Left kidney (tissue), 8 donors: ENCODE measurements at places on chromosomes 16 and 17.

DNA sequence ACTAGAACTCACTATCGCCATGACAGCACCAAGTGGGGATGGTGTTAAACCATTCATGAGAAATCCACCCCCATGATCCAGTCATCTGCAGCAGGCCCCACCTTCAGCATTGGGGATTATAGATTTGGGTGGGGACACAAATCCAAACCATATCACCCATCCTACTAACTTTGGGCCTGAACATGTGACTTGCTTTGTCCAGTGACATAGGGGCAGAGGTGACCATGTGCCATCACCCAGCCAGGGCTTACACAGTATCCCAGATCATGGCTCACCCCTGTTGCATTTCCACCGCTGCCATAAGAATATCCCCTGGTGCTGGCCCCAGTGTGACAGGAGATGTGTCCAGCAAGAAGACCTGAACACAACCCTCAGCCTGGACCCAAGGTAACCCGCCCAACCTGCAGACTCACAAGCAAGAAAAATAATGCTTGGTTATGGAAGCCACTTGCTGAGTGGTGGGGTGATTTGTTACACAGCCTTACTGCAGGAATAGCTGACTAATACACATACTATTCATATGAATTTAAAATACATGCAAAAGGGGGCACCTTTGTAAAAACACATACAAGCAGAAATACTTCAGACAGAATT is 130.9 kb downstream of the GSG1L start:
- DNase-seq, result no peak

GRCh38 chr17:41013606-41014005 is 4.7 kb upstream of the KRTAP3-1 start:
- DNase-seq, result no peak

DNA sequence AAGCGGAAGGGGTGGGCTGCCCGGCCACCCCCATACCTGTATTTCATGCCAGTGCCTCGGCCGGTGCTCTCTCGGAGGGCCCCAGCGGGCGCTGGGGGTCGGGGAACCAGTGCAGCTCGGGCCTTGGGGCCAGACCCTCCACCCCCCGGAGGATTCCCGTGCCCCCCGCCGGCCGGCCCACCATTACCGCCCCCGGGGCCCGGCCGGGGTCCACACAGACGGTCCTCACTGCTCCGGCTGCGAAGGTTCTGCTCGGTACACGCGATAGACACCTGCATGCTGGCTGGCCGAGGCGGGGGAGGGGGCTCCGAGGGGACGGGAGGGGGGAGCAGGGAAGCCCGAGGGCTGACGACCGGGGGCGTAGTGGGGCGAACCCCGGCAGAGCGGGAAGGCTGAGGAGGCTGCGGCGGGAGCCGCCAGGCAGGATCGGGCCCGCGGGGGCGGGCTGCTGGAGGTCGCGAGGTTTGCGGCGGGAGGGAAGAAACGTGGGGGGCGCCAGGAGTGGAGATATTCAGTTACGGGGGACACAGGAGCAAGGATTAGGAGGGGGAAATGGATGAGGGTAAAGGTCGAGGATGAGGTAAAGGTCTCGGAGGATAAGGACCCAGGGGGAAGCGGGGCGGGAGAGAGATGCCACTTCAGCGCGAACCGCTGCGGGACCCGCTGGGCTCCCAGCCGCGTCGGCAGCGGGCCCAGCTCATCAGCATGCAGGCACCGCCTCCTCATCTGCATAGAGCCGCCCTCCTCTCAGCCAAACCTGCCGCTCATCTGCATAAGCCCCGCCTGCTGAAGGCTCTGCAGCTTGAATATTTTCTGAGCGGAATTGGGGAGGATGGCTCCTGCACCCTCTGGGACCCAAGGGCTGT is at the start of gene KCNAB3:
KCNAB3 (minus strand) TSS at position 699 of the 866 bp plus-strand sequence; CDS start at position 278, 421 bp downstream.
- peak; percentile 75 for DNase-seq

GRCh38 chr17:55962951-55963401 is 190.3 kb upstream of the ANKFN1 start:
- no peak for DNase-seq

DNA sequence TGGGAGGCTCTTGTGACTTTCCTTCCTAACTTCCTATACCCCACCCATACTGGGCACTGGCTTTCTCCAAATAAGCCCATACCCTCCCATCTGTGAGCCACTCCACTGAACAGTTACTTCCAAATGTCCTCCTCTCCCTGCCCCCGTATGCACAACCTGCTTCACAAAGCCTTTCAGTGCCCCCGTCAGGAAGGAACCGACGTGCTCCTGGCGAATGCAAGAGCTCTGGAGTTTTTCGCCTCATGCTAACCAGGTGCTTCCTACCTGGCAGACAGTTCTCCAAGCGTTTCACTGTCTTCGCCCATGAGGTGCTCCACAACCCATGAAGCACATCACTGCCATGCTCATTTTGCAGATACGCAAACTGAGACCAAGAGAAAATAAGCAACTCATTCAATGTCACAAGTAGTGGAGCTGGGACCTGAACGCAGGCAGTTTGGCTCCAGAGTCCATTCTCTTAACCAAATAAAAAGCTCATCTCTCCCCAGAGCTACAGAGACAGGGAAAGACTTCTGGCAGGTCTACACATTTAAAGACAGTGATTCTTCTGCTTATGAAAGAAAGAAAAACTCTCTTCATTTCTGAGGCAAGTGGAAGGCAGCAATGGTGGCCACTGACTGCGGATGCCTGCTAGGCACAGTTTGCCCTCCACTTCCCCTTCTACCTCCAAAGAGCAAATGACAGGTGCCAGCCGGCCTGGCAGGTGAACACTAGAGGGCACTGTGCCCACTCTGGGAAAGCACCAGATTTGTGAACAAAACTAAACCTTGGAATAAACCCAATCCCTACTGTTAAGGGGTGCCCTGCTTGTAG is 23.8 kb downstream of the SPHK1 start:
- no peak for DNase-seq

DNA sequence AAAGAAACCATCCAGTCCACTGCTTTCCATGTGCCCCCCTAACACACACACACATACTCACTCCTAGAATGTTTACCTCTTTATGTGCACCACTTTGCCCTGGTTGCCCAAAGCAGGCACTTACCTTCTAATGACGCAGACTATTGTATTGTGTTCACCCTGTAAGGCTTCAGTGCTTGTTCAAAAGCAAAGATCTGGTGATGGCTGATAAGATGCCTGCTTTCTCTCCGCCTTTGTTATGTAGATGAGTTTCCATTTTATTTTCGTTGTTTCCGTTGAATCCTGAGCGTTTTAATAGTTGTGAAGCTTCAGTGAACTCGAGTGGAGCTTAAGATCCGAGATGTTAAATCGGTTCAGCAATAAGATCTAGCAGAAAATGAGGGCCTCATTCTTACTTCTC is 452.7 kb downstream of the TMEM114 start:
- no peak for DNase-seq

- no peak for DNase-seq
Observed at GRCh38 chr17:3630781-3631180, 5.3 kb downstream of the SHPK start.

DNA sequence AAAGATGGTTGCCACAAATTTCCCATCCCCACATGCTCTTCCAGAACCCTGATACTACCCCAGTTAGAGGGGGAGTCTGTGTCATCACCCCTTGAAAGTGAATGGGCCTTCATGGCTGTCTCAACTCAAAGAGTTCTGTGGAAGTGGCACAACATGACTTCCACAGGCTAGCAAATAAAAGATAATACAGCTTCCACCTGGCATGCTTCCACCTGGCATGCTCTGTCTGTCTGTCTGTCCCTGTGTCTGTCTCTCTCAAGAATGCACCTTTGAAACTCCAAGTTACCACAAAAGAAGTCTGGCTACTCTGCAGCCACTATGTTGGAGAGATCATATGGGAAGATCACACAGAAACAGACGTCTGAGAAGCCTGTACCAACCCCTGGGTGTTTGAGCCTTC is 35.0 kb downstream of the CFDP1 start:
- DNase-seq, result no peak

DNA sequence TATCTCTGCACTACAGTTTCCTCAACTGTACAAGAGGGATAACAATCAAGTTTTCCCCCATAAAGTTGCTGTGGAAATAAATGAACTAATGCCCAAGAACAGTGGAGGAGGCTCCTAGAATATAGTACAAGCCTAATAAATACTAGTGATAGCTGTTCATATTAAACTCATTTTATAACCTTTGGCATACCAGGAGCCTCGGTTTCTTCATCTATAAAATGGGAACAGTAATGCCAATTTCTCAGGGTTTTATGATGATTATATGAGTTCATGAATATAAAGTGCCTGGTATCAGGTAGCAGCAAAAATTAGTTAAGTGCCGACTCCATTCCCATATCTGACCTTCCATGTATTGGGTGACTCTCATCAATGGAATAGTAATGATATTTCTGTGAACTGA is 311.1 kb upstream of the MAF start:
- no peak for DNase-seq

DNA sequence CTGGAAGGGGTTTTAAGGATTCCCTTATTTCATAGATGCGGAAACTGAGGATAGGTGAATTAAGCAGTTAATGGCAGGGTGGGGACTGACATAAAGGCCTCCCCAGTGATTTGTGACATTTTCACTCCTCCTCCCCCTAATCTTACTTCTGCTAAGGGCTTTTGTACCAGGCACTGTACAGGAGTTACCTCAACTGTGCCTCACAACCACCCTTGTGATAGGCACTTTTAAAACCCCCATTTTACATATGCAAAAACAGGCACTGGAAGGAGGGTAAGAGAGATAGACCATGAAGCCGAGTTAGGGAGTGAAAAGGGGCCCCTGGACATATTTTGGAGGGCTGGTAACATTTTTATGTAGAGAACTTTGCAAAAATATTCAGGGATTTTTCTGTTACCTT is 862 bp upstream of the GDE1 start:
- no peak for DNase-seq

DNA sequence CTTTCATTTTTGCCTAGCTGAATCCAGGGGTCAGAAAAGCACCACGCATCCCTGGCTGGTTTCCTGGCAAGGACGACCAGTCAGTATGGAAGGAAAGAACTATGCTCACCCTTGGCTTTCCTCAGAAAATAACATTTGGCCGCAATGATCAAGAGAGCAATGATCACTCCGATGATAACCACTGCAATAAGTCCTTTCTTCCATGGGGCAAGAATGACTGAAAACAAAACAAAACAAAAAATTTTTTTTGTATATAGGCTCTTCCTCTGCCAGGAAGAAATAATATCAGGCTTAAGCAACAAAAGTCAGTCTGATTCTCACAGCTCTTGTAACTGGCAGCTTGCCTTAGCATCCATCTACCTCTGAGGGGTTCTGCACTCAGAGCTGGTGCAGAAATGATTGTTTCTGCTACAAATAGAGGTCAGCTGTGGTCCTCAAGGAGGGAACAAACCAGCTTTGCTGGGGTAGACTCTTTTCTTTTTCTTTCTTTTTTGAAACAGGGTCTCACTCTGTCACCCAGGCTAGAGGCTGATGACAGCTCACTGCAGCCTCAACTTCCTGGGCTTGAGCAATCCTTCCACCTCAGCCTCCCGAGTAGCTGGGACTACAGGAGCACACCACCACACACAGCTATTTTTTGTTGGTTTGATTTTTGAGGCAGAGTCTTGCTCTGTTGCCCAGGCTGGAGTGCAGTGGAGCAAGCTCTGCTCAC is 35.7 kb downstream of the PECAM1 start:
- DNase-seq, result no peak

DNA sequence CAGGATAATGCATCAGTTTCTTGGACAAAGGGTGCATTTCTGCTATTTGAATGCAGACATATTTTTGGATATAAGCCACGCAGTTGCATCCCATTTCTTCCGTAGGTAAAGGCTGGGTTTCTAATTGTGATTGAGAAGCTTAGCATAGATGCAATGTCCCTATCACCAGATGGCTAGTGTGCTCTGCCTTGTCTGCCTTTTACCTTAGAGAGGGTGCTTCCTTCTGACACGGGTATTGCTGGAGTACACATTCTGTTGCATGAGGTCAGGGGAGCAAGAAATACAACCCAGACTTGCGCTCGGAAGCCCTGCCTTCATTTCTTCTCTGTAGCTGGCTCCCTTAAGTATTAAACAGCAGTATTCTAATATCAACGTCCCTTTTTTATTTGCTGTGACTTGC is 337.4 kb downstream of the WWOX start:
- no peak for DNase-seq

DNA sequence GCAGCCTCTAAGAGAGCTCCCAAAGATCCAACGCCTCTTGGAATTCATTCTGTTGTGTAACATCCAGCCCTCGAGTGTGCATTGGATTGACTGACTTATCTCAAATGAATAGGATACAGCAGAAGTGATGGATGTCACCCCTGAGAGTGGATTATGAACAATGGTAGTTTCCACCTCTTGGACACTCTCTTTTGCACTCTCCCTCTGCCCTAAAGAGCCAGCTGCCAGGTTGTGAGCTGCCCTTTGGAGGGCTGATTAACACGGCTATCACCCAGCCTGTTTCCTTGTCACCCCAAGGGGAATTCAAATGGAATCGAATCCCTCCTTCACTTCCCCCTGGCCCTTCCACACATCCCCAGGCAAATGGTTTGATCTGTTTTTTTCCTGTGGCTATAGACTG is 21.2 kb upstream of the HAPSTR1 start:
- no peak for DNase-seq
